ENCODE measurements at places on chromosomes 12 and 14.

GRCh38 chr12:105382771-105383622 lies 52.5 kb downstream of the C12orf75 start:
- DNase-seq = no peak
- no peaks in the 10 kb centered on the region for H3K27me3 ChIP-seq
- no peak overlapping the region for H3K27ac ChIP-seq
- H3K4me3 ChIP-seq = no peak overlapping the region
- no peaks in the 10 kb centered on the region for H3K4me1 ChIP-seq

GRCh38 chr12:57236925-57237595 lies 7.5 kb downstream of the SHMT2 start:
- H3K27me3 ChIP-seq = no peaks in the 10 kb centered on the region
- H3K36me3 ChIP-seq = no peaks in the 10 kb centered on the region
- no peak for DNase-seq
- H3K27ac ChIP-seq = no peak overlapping the region

DNA sequence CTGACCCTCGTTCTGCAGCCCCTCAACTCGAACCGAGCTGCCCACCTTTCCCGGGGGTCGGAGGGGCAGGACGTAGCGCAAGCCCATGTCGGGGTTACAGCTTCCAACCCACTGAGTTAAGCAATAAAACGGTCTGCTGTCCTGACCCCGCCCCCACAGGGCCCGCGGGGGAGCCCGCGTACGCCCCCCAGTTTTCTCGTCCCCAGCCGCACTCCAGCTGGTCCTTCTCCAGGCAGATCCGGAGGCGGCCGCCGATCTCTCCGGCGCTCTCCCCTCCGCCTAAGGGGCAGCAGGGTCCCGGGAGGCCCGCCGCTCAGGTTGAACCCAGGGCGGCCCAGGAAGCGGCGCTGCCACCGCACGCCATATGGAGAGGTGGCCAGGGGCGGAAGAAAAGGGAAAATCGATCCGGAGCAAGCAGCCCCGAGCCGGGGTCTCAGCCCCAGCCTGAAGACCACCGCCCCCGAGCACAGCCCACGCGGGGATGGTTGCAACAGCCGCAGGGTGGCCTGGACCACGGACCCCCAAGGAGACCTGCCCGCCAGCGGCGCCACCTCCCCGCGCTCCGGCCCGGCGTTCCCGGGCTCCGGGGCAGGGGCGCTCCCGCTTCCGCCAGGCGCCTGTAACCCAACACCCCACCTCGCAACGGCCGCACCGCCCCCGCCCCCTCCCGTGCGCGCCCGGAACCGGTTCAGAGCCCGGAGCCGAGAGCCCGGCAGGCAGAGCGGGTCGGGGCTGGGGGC lies 760 bp downstream of the ACTN1 start:
- DNase-seq = peak; percentile 48
- peak overlapping the region; percentile 92 for H3K27ac ChIP-seq
- peak overlapping the region; percentile 80 for H3K4me3 ChIP-seq
- H3K27me3 ChIP-seq = no peaks in the 10 kb centered on the region
- H3K36me3 ChIP-seq = no peaks in the 10 kb centered on the region
- peaks cover 29% of the 10 kb centered on the region for H3K4me1 ChIP-seq

DNA sequence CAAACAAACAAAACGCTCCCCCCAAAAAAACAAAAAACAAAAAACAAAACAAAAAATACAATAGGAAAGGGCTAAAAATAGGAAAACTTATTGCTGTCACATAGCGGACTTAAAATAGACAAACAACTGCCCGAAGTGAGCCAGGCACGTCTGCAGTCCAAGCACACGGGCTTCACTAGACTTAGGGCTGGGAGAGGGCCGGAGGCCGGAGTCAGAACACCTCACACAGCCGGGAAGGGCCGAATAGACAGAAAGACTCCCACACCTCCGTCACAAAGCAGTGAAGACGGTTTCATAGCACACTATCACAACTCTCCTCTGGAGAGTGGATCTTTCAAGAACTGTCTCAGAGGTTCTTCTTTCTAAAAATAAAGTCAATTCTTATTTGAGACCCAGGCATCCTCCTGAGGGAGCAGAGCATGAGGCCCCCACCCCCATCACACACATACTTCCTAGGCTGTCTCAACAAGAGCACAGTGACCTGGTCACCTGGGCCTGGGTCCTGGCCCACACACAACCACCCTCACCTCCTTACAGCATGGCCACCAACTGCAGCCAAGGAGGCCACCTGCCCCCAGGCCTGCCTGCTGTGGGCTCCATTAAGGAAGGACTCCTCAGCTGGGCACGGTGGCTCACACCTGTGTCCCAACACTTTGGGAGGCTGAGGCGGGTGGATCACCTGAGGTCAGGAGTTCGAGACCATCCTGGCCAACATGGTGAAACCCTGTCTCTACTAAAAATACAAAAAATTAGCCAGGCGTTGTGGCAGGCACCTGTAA lies 6.7 kb downstream of the BAG5 start:
- H3K4me3 ChIP-seq = no peak overlapping the region
- peak overlapping the region; percentile 32 for H3K27ac ChIP-seq
- no peak for DNase-seq
- H3K36me3 ChIP-seq = no peaks in the 10 kb centered on the region

DNA sequence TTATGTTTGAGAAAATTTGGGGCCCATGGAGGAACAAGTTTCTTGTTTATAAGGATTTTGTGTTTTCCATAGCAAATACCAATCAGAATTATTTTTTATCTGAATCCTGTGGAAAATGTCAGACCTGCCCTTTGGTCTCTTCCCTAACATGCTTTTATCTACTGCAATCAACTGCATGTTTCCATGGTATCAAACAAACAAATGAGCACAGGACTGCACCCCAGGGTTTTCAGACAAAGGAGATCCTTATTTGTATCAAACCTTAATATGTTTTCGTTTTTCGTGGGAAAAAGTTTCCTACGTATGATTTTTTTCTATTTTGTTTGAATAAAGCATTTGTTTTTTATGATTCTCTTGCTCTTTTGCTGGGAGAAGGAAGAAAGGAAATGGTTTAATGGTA lies 91.1 kb downstream of the GPR135 start:
- H3K36me3 ChIP-seq = no peaks in the 10 kb centered on the region
- peaks cover 40% of the 10 kb centered on the region for H3K4me1 ChIP-seq
- H3K27me3 ChIP-seq = no peaks in the 10 kb centered on the region
- no peak overlapping the region for H3K27ac ChIP-seq
- H3K4me3 ChIP-seq = no peak overlapping the region
- no peak for DNase-seq

GRCh38 chr14:25007832-25008231 lies 42.1 kb downstream of the STXBP6 start:
- H3K36me3 ChIP-seq = no peaks in the 10 kb centered on the region
- H3K4me3 ChIP-seq = no peak overlapping the region
- H3K4me1 ChIP-seq = no peaks in the 10 kb centered on the region

- H3K4me3 ChIP-seq = no peak overlapping the region
- no peaks in the 10 kb centered on the region for H3K4me1 ChIP-seq
- H3K27ac ChIP-seq = no peak overlapping the region
- H3K27me3 ChIP-seq = no peaks in the 10 kb centered on the region
Measured at GRCh38 chr12:89924191-89924590, 215.6 kb upstream of the ATP2B1 start.

DNA sequence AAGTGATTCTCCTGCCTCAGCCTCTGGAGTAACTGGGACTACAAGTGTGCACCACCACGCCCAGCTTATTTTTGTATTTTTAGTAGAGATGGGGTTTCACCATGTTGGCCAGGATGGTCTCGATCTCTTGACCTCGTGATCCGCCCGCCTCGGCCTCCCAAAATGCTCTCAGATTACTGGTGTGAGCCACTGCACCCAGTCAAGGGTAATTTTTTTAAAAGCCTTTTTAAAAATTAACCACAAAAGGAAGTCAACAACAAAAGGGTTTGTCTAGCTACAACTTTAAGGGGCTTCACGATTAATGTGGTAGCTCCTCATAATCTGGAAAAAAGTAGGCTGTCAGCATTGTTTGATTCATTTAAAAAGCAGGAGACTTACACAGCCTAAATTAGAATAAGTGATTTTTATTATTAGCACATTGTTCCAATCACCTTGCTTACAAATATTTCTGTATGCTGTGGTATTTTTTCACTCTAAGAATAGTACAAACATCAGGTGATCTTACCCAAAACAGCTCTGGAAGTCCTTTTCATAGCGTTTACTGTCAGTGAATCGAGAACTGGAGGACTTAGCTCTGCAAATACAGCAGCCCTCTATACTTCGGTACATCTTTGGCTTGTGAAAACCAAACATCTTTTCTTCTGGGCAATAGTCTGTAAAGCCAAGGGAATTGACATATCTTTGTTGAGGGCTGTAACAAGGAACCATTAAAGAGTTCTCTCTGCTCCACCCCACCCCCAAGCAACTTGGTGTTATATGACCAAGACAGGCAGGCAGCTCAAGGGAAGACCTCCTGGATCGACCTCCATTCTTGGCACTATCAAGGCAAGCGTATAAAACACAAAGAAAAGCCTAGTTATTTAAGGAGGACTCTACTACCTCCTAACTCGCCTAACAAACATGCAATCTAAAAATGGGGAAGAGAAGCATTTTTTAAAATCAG lies 28.1 kb downstream of the SINHCAF start:
- no peaks in the 10 kb centered on the region for H3K36me3 ChIP-seq
- DNase-seq = no peak
- H3K4me1 ChIP-seq = no peaks in the 10 kb centered on the region
- H3K4me3 ChIP-seq = no peak overlapping the region
- no peaks in the 10 kb centered on the region for H3K27me3 ChIP-seq

GRCh38 chr12:25421651-25422167 lies 131.4 kb downstream of the LMNTD1 start:
- no peak overlapping the region for H3K4me3 ChIP-seq
- DNase-seq = no peak
- H3K36me3 ChIP-seq = no peaks in the 10 kb centered on the region
- no peak overlapping the region for H3K27ac ChIP-seq
- H3K4me1 ChIP-seq = no peaks in the 10 kb centered on the region
- H3K27me3 ChIP-seq = no peaks in the 10 kb centered on the region

GRCh38 chr14:103016071-103016470 lies 41.3 kb downstream of the CDC42BPB start:
- H3K27me3 ChIP-seq = no peaks in the 10 kb centered on the region
- H3K4me3 ChIP-seq = no peak overlapping the region
- H3K4me1 ChIP-seq = peaks cover 65% of the 10 kb centered on the region

- H3K4me1 ChIP-seq = no peaks in the 10 kb centered on the region
- no peak overlapping the region for H3K4me3 ChIP-seq
- H3K36me3 ChIP-seq = no peaks in the 10 kb centered on the region
- H3K27ac ChIP-seq = no peak overlapping the region
Measured at GRCh38 chr12:73984552-73984951, 553.1 kb upstream of the ATXN7L3B start.

DNA sequence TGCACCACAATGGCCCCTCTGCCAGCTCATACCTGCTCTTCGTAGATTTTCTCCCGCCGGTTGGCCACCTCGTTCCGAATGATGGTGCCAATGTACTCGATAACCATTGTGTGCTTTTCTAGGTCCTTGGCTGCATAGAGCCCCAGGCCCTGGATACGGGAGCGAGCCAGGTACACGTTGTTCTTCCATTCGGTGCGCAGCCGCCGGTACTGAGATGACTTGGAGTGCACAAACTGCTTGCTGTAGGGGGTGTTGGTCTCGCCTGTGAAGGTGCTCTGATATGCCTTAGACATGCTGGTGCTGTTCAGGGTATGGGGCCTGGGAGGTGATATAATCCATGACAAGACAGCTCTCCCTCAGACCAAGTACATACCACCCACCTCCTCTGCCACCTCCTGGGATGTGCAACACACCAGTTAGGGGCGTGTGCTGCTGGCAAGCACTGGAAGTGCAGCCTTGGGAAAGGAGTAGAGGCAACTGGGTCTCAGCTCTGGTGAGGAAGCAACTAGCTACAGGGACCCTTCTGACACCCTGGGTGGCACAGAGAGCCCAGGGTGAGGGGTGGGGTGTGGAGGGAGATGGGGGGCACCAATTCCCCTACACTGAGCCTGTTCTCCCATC lies 4.1 kb upstream of the PRKAG1 start:
- peaks cover 3% of the 10 kb centered on the region for H3K4me1 ChIP-seq
- no peak overlapping the region for H3K27ac ChIP-seq
- DNase-seq = no peak
- no peaks in the 10 kb centered on the region for H3K27me3 ChIP-seq
- no peak overlapping the region for H3K4me3 ChIP-seq

GRCh38 chr14:24741871-24742270 lies 107.9 kb upstream of the GZMB start:
- no peaks in the 10 kb centered on the region for H3K4me1 ChIP-seq
- H3K36me3 ChIP-seq = no peaks in the 10 kb centered on the region
- no peak overlapping the region for H3K27ac ChIP-seq

DNA sequence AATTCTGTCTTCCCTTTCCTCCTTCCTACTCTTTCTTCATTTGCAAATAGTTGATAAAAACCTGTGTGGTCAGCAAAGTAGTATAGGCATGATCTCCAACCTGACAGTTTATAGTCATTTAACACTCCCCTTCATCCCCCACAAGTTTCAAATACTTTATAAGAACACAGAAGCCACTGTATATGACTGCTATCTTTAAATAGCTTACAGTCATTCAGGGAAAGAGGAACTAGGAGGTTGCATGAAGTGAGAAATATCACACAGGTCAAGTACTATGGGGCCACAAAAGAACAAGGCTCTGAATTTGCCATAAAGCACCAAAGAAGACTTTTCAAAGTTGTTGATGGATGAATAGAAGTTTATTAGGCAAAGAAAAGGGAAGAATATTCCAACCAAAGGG lies 431.3 kb downstream of the NPAS3 start:
- no peak for DNase-seq
- no peaks in the 10 kb centered on the region for H3K27me3 ChIP-seq
- no peaks in the 10 kb centered on the region for H3K4me1 ChIP-seq

DNA sequence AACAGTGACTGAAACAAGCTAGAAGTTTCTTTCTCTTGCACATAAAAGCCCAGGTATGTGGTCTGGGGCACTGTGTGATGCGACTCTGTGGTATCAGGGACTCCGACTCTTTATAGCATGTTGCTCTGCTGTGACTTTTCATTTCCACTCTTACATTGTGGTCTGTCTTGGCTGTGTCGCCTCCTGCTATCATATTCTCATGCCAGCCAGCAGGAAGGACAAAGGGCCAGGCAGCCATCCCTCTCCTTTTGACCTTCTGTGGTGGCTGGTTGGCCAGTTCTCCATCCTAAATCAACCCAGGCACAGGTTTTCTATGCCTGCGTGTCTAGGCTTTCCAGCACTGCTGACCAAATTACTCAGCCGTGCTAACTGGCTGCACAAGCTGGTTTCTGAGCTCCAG lies 8.0 kb downstream of the ACAD10 start:
- H3K4me1 ChIP-seq = no peaks in the 10 kb centered on the region
- no peak for DNase-seq
- H3K36me3 ChIP-seq = no peaks in the 10 kb centered on the region

GRCh38 chr12:50401500-50402081 lies 906 bp downstream of the LARP4 start:
- no peaks in the 10 kb centered on the region for H3K27me3 ChIP-seq
- peak overlapping the region; percentile 87 for H3K4me3 ChIP-seq
- H3K27ac ChIP-seq = peak overlapping the region; percentile 97
- no peaks in the 10 kb centered on the region for H3K36me3 ChIP-seq

All from testis (tissue), 5 donors.